CD4-positive, alpha-beta T cell treated with Interleukin-6 at 100 ng/mL for 8 hours (primary cell): ENCODE measurements at places on chromosomes 2 and 18.
A peak's percentile ranks its signal among the peaks of the same experiment; 100 is the strongest.

- no peak for DNase-seq
These were observed 234.8 kb upstream of the RAB6C start for GRCh38 chr2:129744649-129745048.

DNA sequence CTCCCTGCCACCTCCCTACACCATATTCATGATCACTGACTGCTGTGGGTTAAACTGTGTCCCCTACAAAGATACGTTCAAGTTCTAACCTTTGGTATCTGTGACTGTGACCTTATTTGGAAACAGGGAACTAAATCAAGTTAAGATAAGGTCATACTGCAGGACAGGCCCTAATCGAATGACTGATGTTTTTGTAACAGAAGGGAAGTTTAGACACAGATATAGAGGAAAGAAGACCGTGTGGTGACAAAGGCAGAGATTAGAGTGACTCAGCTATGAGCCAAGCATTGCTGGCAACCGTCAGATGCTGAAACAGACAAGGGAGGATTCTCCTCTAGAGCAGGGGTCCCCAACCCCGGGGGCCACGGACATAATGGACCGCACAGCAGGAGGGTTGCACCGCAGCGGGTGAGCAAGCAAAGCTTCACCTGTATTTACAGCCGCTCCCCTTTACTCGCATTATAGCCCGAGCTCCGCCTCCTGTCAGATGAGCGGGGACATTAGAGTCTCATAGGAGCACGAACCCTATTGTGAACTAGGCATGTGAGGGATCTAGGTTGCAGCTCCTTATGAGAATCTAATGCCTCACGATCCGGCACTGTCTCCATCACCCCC is 28.9 kb upstream of the RNF152 start:
- DNase-seq, result no peak

GRCh38 chr2:4219571-4219970 is 516.2 kb downstream of the DCDC2C start:
- no peak for DNase-seq

GRCh38 chr2:189830510-189830909 is 46.3 kb downstream of the PMS1 start:
- DNase-seq, result no peak

DNA sequence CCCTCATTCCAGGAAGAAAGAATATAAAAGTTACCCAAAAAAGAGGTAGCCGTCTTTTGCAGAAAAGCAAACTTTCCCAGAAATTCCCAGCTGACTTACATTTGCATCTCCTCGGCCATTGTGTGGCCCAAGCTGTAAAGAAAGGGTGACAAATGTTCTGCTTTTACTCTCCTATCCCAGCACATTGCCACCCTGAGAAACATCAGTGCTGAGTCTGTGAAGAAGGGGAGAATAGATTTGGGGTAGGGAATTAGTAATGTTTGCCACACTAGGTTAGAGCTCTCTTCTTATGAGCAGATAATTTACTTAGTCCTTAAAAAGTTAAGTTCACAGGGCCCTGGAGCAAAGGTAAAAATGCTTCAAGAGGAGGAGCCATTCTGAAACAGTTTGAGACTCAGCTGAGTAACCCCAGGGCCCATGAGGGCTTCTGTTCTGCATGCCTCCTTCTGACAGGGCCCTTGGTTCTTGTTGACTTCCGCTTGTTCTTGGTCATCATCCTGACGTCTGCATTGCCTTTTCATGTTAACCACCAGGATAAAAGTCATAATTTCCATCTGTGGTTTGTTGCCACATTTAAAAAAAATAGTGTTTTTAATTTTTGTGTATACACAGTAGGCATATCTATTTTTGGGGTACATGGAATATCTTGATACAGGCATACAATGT is 550.7 kb downstream of the RNF144A start:
- peak; percentile 41 for DNase-seq
